Pulmonary artery endothelial cell (primary cell): ENCODE measurements at places on chromosomes 13 and 19. TPM values are rescaled to one million over a fixed set of nuclear protein-coding genes. Genes with fewer than 3 reads are reported as not detected.

CGB1 gene
- not detected in 2 replicates for total RNA-seq

ZNF547 gene
- total RNA-seq: 2.0 and 2.9 TPM in 2 replicates

PRSS57 gene
- 0.07 TPM in 1 of 2 replicates, not detected in the other for total RNA-seq

MAB21L1 gene
- total RNA-seq: under 0.01 TPM in 1 of 2 replicates, not detected in the other

ZNF345 gene
- 2.1 and 2.4 TPM in 2 replicates for total RNA-seq

SLC17A7 gene
- 0.04 TPM in 1 of 2 replicates, not detected in the other for total RNA-seq

GRCh38 chr13:91817250-91817649 lies 418.8 kb downstream of the GPC5 start:
- no peak for DNase-seq

- DNase-seq: no peak
These were observed 64.5 kb downstream of the KCNRG start for GRCh38 chr13:50079655-50080202.

- no peak for DNase-seq
These were observed 2.1 kb upstream of the CIRBP start for GRCh38 chr19:1266916-1267476.

- DNase-seq: no peak
These were observed 1.1 kb upstream of the FARP1 start for GRCh38 chr13:98141509-98142379.

- DNase-seq: peak; percentile 47
These were observed at the start of gene ZNF665 for GRCh38 chr19:53192771-53193534. TSS of gene ZNF665 (minus strand) at chr19:53193358. CDS start at chr19:53182898, 10,460 bp downstream.

DNA sequence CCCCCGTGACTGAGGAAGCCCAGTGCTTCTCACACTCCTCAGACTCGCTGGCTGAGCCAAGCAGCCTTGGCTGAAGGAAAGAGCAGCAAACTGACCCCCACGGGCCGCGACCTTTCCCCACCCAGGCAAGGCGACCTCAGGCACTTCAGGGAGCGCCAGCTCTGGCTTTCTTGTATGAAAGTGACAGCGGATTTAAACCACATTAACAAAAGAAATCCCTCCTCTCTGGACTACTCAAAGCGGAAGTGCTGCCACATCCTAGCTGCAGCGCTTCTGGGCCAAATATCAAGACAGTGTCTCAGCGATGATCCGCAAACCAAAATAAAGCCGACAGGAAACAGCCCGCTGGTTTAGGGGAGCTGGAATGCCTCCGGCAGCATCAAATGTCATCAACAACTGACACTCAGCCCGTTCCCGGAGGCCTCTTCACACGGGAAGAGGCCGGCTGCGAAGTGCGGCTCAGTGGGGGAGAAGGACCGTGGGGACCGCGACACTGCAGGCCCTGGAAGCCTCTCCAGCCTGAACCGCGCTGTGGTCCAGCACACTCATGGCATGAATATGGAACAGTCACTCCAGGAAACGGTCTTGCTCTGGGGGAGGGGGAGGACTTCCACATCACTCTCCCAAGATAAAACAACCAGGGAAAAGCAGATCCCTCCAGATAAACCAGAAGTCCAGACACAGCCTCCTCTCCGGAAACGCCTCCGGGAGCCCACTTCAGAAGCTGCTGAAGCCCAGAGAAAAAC lies 1.4 kb downstream of the RASA3 start:
- peak; percentile 36 for DNase-seq

- DNase-seq: no peak
These were observed 22.8 kb downstream of the RFX1 start for GRCh38 chr19:13983213-13983889.
